ENCODE measurements at places on chromosomes 3 and 15.

GRCh38 chr3:112114576-112115160 lies 18.4 kb downstream of the GCSAM start:
- no peak for DNase-seq

DNA sequence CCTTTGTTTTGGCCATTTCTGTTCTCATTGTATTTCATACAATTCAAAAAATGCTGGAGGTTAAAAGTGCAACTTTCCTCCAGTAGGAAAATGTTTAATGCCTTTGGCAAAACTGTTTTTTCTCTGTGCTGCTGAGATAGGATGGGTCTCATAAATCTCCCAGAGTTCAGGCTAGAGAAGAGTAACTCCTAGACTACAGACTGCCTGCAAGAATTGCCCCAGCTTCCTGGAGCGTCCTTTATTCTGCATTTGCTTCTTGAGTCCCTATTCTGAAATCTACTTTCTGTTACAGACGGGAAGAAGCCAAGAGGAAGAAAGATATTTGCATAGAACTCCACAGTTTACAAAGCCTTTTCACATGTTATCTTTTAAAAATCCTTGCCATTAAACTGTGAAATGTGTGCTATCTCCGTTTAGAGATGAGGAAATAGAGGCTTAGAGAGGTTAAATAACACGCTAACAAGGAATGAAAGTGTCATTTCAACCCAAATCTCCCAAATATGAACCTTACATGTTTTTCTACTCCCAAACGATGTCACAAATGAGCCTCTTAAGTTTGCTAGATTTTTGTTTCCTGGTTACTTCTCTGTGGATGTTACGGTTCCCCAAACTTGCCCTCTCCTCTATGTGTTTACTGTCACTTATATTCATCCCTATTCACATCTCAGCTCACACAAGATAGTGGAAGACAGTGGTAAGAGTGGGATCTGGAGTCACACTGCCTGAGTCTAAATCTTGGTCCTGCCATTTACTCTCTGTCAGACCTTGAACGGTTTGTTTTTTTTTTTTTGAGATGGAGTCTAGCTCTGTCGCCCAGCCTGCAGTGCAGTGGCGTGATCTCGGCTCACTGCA lies 17.4 kb downstream of the NANOGP8 start:
- DNase-seq = no peak

DNA sequence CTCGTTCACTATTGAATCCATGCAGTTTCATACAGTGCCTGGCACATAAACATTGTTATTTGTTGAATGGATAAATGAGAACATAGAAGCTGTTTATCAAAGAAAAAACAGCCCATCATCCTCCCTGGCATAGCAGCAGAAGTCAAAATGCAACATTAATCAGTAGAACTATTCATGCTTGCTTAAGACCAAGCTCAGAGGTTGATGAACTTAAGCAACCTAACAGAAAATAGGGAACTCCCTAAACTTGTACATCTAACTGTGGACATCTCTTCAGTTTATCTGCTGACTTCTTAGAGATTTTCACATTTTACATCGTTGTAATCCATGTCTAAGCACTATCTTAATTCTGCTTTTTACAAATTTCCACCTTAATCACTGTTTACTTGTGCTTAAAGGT lies 29.2 kb downstream of the SENP8 start:
- DNase-seq = no peak

- no peak for DNase-seq
Measured at GRCh38 chr3:67301556-67301955, 303.4 kb downstream of the KBTBD8 start.

GRCh38 chr3:32996048-32996754 lies 44.8 kb downstream of the CCR4 start:
- DNase-seq = no peak

- DNase-seq = no peak
Measured at GRCh38 chr15:92870010-92870591, 30.0 kb upstream of the CHD2 start.

GRCh38 chr15:68900027-68900426 lies 30.3 kb upstream of the SPESP1 start:
- no peak for DNase-seq

GRCh38 chr3:44511238-44511566 lies 33.7 kb upstream of the ZNF445 start:
- no peak for DNase-seq

DNA sequence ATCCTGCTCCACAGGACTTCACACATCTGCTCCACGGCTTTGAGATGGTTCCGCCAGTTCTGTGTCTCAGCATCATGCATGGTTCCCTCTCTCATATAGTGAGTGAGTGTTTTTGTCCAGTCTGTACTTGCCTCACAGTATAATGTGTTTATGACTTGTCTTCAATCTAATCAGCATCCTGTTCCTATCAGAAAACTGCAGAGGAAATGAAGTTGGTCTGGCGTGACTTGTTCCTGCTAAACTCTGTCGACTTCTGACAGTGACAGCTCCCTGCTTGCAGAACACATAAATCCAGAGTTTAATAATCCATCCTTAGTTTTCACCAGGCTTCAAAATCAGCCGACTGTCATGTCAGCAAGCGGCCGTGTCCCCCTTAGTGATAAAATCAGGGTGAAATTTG lies 222.3 kb downstream of the SLCO3A1 start:
- DNase-seq = no peak

- no peak for DNase-seq
Measured at GRCh38 chr3:63762934-63763550, 56.1 kb upstream of the C3orf49 start.

GRCh38 chr3:143973259-143974021 lies 1.8 kb downstream of the DIPK2A start:
- no peak for DNase-seq

- DNase-seq = no peak
Measured at GRCh38 chr3:45683417-45684326, 5.5 kb upstream of the SACM1L start.

DNA sequence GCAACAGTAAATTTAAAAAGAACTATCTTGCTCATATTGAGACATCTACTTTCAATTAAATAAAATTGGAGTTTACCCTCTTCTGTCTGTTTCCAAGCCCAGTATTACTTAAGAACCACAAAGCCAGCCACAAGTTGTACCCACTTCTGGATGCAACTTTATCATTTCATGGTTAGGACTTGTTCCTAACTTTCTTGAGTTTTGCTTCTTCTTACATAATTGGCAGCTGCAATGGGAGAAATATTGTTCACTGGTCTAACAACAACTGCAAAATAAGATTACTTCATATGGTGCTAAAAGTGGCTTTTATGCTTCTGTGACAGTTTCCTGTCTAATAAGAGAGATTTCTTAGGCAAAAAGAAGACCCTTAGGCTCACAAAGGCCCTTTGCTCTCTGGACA lies 240.6 kb downstream of the OTOL1 start:
- DNase-seq = no peak

DNA sequence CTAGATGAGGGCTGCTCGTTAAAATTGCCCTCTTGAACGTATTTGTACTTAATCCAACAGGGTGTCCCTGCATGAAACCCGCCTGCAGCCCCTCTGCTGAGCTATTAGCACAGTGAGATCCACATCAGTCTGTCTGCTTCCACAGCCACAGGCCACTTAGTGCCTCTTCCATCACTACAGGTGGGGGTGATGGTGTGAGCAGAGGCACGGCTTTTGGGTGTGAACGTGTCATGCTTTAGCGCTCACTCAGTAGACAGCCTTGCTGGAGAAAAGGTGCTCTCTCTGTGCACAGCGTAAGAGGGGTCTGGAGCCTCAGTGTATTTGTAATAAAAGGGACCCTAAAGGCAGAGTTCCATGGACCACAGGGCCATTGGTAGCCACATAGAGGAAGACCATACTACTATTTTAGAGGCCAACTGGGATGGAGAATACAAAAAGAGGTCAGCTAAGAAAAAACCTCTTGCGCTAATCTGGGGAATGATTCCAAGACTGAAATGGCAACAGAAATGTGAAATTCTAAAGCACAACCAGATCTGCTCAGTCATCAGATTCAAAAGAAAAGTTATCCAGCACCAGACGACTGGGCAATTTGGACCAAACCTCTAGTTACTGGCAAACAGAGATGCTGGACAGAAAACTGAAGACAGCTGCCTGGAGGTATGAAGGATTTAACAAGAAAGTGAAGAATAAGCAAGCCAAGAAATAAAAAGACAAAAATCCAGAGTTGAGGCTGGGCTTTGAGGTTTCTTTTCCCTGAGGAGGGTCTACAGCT lies 120.2 kb downstream of the ATP10A start:
- no peak for DNase-seq

DNA sequence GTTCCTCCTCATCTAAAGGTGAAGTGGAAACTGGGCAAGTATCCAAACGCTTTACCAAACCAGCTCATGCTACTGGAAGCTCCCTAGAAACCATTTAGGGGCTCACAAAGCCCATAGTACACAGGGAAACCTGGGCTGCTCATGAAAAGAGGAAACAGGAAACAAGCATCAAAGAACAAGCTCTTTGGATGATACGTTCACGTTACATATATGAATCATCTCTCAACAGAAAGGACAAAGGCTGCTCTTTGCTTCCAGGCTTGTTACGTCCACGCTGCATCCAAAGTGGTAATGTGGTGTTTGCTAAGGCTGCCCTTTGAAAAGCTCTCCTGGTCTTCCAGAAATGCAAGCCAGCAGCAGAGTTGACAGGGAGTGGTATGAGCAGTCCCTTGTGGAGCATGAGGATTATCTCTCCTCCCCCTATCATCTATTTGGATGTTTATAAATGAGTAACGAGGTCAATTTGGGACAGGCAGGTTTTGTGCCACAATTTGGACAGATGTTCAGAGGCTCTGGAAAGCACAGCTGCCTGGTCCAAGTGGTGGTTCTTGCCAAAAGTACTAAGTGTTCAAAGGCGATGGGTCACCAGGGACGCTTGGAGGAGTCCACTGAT lies 98.0 kb upstream of the RORA start:
- DNase-seq = no peak

- no peak for DNase-seq
Measured at GRCh38 chr3:55297706-55298105, 189.4 kb downstream of the WNT5A start.

- DNase-seq = no peak
Measured at GRCh38 chr3:24365168-24365567, 129.5 kb downstream of the THRB start.

DNA sequence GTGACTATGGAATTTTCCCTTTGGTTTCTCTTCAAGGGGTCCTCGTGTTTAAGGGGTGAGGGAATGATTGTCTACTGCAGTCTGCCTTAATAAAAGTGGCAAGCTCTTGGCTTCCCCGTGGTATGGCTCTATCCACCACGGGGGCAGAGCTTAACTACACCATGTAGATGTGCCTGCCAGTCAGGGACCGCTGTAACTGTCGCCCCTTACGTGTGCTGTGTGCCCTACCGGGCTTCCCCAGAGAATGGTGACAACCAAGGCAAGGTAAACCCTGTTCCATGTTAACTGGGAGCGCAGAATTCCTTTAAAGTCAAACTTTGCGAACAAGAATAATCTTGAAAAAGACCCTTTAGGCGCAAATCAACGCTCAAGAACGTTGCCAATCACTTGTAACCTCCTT lies 966 bp upstream of the C3orf80 start:
- no peak for DNase-seq

GRCh38 chr3:132606085-132606484 lies 9.0 kb downstream of the ACKR4 start:
- no peak for DNase-seq

GRCh38 chr3:49807431-49808114 lies 4.5 kb downstream of the INKA1 start:
- no peak for DNase-seq

GRCh38 chr3:197858598-197858997 lies 67.5 kb downstream of the LRCH3 start:
- no peak for DNase-seq

DNA sequence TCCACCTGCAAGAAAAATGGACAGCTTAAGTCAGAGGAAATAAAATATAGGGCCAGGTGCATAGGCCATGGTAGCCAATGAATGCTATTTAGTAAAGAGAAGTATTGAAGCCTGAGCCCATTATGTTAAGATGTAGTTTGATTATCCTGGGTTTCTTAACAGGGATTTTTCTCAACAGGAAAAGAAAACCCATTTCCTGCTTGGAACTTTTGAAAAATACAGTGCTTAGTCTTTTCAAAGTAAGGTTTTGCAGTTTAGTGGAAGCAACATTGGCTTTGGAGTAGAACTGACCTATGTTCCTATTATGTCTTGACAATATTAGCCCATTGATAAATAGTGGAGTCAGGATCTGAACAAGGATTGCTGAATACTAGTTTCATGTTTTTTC lies 259.5 kb upstream of the TGFBR2 start:
- DNase-seq = no peak

- DNase-seq = no peak
Measured at GRCh38 chr15:75927601-75928000, 23.9 kb downstream of the FBXO22 start.

DNA sequence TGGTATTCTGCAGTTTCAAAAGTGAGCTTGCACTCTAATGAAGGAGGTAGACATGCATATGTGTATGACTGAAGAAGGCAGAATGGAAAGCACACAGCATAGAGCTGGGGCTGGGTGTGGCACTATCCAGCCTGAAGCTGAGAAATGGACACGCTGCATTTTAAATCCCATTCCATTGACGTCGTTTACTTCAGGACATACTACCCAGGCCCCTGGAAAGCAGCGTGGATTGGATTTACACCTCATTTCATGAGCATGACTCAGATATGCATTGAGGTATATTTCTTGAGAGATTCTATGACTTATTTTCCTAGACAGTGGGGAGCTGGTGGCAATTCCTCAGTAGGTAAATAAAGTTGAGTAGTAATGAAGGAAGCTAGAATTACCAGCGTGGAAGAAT lies 101.4 kb downstream of the ABI3BP start:
- DNase-seq = no peak

DNA sequence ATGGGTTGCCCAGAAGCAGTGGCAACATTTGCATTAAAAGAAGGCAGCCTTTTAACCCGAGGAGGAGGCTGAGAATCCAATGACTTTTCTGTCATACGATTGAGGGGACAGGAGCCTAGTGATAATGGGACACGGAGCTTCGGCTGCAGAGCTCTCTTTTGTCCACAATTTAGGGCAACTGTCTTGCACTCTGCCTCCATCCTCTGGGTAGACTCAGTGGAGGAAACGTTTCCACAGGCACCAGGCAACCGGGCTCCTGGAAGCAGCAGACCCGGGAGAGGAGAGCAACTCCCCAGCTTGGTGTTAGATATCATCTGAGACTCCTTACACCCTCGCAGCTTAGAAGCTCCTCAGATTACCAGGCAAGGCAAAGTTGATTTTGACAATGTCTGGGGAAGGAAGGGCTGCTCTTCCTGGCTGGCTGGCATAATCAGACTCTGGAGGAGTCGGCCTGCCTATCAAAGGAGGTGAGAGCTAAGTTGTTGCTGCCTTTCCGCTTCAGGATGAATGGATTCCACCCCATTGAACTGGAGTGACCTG lies 43.5 kb upstream of the RNU6-1 start:
- DNase-seq = no peak

All from cortex of kidney (tissue), 1 donor.